ENCODE measurements at places on chromosomes 6 and 20.

DNA sequence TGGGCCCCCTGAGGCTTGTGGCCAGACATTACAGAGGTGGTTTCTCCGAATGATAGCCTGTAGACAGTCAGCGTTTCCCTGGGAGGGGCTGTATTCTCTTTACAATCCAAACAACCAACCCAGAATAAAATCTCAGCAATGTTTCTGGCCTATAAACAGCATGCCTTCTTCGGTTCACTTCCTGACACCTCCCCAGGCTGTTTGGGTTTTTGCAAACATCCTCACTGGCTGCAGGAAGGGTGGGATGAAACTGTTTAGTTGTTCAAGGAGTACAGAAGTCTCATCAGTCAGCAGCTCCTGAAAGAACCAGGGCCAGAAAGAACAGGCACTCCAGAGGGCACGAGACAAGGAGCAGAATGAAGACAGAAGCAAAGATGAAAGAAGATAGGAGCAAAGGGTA is 350.0 kb downstream of the QKI start:
- DNase-seq, result no peak

DNA sequence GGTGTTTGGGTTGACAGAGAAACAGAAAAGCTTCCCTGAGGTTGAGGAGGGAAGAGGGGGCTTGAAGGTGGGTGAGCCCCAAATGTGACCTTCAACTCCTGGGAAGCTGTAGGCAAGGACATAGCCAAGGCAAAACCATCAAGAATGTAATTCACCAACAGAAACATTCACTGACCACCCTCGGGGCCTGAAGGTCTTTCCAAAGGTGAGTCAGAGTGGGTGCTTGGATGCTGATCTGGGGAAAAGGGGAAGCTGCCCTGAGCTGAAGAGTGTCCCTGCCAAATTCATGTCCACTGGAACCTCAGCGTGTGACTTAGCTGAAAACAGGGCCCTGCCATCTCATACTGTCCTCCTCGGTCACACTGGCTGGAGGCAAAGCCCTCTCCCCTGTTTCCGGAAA is 234.2 kb upstream of the SULF2 start:
- no peak for DNase-seq

GRCh38 chr20:49063279-49063678 is 17.2 kb downstream of the CSE1L start:
- DNase-seq, result no peak

DNA sequence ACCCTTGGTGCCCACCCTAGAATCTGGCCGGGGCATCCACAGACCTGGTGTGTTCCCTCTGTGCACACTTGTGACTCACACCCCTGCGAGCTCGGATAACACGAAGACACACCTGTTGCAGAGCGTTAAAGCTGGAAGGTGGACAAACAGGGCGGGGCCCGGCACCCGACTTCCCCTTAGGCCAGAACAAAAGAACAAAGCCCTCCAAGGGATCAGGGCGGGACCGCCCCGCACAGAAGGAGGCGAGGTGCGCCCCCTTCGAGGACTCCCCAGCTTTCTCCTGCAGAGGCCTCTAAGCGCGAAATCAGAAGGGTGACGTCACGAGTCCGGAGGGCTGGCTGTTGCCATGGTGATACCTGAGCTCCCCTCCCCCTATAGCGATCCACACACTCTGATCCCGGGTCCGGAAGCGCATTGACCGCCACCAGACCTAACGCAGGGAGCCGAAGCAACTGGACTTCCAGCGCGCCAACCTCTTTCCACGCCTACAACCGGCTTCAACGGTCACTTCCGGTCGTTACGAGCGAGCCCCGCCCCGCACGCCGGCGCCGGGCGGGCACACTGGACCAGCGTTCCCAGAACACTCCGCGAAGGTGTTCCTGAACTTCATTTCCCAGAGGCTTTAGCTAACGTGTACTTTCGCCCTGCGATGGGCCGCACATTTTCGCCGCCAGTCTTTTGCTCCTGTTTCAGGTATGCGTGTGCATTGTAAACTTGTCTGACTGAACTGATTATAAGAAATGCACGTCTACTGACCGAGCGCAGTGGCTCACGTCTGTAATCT is at the start of gene ZNF184:
Gene ZNF184, minus strand, starts transcription at position 489 of the 784 bp plus-strand sequence. CDS start 811 bp downstream, outside the sequence.
- peak; percentile 94 for DNase-seq

DNA sequence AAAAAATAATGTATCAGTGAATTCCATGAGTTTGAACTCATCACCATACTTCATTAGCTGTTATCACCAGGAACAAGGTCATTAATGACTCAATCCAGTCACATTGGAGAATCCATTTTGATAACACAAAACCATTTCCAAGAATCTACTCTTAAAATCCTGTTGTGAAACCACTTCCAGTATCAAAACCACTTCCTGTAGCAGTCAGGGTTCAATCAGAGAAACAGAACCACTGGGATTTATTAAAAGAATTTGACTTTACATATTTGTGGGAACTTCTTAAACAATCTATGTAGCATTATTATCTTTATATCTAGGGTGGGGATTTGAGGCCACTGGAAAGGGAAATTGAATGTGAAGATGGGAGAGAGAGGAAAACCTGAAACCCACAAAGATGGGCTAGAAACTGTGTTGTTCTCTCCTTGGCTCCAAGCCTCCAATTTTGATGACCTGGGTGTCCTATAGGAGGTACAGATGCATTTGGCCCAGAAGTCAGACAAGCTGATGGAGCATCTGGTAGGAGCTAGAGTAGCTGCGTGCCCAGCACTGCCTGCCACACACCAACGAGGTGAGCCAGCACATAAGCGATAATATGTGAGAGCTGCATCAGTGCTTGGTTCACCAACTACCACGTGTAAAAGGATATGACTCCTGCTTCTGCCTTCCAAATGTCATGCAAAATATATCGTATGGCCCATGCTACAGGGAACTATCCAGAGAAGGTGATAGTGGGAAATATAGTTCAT is 117.0 kb downstream of the TMEM200A start:
- no peak for DNase-seq

- DNase-seq, result no peak
Observed at GRCh38 chr6:156545931-156546330, 231.2 kb upstream of the ARID1B start.

GRCh38 chr6:71383476-71383875 is 94.9 kb downstream of the OGFRL1 start:
- DNase-seq, result no peak

DNA sequence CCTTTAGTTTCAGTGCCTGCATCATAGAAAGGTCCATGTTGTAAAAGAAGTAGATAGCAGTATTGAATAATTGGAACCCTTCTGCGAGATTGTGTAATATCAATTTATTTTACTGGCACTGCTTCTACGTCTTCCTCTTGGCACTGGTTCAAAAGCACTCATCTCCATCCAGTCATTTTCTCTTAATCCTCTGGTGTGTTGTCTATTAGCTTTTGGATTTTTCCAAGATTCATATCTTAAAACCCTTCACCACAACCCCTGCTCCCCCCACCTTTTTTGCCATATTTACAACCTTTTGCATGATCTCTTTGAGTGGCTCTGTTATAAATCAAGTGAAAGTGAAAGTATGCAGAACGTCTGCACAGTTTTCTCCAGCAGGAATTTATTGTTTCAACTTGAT is 76.6 kb upstream of the HSF2 start:
- no peak for DNase-seq
